ENCODE measurements at places on chromosomes 1 and 21.
A peak's percentile ranks its signal among the peaks of the same experiment; 100 is the strongest.

- no peak for DNase-seq
Observed at GRCh38 chr1:110618668-110619067, 12.5 kb upstream of the KCNA2 start.

GRCh38 chr1:42052072-42052699 is 101.0 kb upstream of the GUCA2B start:
- DNase-seq, result no peak

DNA sequence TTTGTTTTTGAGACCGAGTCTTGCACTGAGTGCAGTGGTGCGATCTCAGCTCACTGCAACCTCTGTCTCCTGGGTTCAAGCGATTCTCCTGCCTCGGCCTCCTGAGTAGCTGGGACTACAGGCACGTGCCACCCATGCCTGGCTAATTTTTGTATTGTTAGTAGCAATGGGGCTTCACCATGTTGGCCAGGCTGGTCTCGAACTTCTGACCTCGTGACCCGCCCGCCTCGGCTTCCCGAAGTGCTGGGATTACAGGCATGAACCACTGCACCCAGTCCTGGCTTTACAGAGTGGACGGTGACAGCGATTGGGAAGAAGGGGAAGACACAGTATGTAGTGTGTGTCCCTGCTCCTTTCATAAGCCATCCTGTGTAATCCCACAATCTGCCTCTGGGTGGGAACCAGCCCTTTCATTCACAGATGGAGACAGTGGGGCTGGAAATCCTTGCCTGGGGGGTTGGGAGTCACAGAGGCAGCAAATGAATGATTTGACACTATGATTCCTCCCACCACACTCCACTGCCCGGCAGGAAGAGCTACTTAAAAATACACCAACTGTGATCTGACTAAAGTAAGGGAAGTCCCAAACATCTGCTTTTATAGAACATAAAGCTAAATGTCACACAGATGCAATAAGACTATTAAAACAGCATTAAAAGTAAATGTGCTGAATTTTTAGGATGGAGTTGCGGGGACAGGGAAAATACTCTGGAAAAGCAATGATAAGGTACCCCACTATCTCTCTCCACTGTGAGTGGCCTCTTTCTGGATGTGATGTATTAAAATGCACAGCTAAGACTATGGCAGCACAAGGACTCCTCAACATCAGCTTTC is 4.5 kb downstream of the PARP1 start:
- DNase-seq, result no peak

DNA sequence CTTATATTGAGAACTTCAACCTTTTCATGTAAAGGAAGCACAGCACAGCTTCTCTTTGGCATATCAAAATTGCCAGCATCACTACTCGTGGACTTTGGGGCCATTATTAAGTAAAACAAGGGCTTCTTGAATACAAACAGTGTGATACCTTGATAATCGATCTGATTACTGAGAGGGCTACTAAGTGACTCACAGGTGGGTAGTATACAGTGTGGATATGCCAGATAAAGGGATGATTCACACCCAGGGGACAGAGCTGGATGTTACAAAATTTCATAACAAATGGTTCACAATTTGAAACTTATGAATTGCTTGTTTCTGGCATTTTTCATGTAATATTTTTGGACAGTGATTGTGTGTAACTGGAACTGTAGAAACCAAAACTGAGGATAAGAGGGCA is 15.4 kb downstream of the HDAC1 start:
- no peak for DNase-seq

GRCh38 chr1:223706077-223706973 is 6.0 kb upstream of the CAPN2 start:
- no peak for DNase-seq

DNA sequence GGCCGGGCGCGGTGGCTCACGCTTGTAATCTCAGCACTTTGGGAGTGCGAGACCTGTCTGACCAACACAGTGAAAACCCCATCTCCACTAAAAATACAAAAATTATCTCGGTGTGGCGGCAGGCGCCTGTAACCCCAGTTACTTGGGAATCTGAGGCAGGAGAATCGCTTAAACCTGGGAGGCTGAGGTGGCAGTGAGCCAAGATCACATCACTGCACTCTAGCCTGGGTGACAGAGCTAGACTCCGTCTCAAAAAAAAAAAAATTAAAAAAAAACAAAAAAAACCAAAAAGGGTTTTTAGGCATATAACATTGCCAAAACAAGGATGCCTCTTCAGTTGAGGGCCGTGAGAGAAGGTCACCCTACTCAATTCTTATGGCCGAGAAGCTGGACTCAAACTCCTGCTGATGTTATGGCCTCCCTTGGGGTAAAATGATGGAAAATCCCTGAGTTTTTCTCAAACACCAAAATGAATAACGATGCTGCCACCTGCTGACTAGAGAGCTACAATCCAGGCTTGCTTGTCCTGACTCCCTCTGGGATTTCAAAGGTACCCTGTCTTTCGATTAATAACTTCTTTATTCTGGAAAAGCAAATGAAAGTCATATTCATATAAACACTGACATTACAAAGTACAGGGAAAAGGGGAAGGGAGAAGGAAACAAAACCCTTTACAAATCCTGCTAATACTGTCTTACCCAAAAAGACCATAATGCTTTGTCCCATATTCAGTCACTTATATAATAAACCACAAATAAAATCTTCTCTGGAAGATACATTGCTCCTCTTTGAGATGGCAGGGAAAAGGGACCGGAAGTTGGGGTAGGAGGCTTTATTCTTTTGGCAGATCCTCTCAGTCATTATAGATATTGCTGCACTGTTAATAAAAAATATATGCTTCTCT is 10.7 kb downstream of the RAB42 start:
- DNase-seq, result peak; percentile 33

DNA sequence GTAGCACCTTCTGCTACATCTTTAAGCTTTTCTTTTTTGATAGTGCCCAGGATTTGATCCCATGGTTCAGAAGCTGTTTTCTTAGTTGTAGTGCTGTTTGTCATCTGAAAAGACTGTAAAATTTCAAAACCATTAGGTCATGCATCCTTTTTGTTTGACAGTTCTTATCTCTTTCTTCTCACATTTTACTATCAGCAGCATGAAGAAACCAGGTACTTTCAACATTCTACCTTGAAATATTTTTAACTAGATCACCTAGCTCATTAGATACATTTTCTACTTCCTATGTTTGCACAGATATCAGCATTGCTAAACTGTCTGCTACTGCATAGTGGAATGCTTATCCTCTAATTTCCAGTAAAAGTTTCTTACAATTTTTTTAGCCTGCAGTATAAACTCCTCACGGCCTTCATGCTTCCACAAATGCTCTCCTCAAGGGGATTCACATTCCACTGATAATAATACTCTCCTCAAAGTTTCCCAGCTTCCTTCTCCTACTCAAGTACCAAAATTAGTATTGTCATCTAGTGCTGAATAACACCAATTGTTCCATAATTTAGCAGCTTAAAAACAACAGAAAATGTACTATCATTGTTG is 243.9 kb upstream of the ZRANB2 start:
- no peak for DNase-seq

DNA sequence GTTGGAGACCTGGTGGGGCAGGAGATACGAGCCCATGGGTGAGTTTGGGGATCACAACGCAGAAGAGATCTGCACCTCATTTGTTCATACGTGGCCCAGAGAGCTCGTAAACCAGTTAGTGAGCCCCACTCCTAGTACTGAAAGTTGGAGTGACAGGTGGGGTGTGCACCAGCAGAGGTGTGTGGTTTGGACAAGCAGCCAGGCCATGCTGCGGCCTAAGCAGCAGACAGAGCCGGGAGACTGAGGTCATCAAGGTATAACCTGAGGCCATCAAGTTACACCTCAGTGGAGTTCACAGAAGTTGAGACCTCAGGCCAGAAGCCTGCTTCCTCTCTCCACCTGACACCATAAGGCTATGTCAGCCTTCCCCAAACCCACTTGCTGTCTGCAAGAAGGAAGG is 27.6 kb downstream of the KCNJ6 start:
- no peak for DNase-seq

DNA sequence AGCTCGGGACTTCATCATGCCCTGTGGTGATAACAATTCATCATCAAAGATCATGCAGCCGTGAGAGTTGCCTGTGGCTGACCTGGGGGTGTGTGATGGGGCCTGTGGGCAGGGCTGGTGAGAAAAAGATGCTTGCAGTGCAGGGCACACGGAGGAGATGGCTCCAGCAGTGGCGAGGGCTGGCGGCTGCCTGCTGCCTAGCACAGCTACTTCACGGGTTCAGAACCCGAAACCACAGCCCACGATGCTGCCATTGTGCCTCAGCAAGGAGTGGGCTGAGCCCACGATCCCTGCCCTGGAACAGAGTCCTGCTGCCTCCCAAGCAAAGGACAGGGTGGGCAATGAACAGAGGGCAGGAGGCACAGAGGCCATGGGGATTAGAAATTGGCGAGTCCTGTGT is 631 bp upstream of the KRTAP10-9 start:
- DNase-seq, result no peak

Measured in activated CD4-positive, alpha-beta T cell treated with anti-CD3 and anti-CD28 coated beads for 4 hours (primary cell).